Activated CD8-positive, alpha-beta memory T cell treated with anti-CD3 and anti-CD28 coated beads, Interleukin-2, amount 10 ng/mL, durations not matched to agents 7 days and 5 days (primary cell): ENCODE measurements at places on chromosomes 3 and 15. TPM values are rescaled to one million over a fixed set of nuclear protein-coding genes. Genes with fewer than 3 reads are reported as not detected.

- H3K27ac ChIP-seq = no peak overlapping the region
- H3K4me3 ChIP-seq = no peak overlapping the region
- no peaks in the 10 kb centered on the region for H3K27me3 ChIP-seq
- H3K36me3 ChIP-seq = peaks cover 6% of the 10 kb centered on the region
Observed at GRCh38 chr3:113834983-113835382, 3.6 kb upstream of the GRAMD1C start.

GRCh38 chr3:129607391-129608068 is 1.1 kb upstream of the PLXND1 start:
- H3K4me3 ChIP-seq = peak overlapping the region; percentile 76
- no peak overlapping the region for H3K27ac ChIP-seq
- peaks cover 8% of the 10 kb centered on the region for H3K4me1 ChIP-seq
- DNase-seq = no peak
- H3K36me3 ChIP-seq = no peaks in the 10 kb centered on the region
- peaks cover 60% of the 10 kb centered on the region for H3K27me3 ChIP-seq

GRCh38 chr15:51625236-51625635 is 2.7 kb upstream of the DMXL2 start:
- DNase-seq = no peak
- peaks cover 1% of the 10 kb centered on the region for H3K36me3 ChIP-seq
- H3K27ac ChIP-seq = no peak overlapping the region
- no peak overlapping the region for H3K4me3 ChIP-seq
- H3K4me1 ChIP-seq = peaks cover 26% of the 10 kb centered on the region

GRCh38 chr3:33490641-33491241 is 50.5 kb upstream of the UBP1 start:
- H3K4me3 ChIP-seq = no peak overlapping the region
- no peaks in the 10 kb centered on the region for H3K4me1 ChIP-seq
- DNase-seq = no peak
- H3K27me3 ChIP-seq = no peaks in the 10 kb centered on the region
- H3K36me3 ChIP-seq = no peaks in the 10 kb centered on the region
- no peak overlapping the region for H3K27ac ChIP-seq

DNA sequence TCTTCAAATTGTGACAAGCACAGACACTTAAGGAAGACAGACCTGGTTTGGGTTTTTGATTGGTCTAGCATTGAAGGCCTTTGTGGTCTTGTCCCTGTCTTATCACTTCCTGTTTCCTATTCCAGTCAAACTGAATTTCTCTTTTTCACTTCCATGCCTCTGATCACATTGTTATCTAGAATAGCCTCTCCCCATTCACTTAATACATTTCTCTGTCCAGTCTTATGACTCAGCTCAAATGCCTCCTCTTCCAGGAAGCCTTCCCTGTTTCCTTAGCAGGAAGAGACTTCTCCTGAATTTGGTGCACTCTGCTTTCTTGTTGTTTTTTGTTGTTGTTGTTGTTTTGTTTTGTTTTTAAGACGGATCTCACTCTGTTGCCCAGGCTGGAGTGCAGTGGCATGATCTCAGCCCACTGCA is 45.5 kb downstream of the LIMD1 start:
- H3K27ac ChIP-seq = no peak overlapping the region
- peaks cover 8% of the 10 kb centered on the region for H3K4me1 ChIP-seq
- no peak for DNase-seq
- H3K27me3 ChIP-seq = no peaks in the 10 kb centered on the region
- peaks cover 29% of the 10 kb centered on the region for H3K36me3 ChIP-seq

DNA sequence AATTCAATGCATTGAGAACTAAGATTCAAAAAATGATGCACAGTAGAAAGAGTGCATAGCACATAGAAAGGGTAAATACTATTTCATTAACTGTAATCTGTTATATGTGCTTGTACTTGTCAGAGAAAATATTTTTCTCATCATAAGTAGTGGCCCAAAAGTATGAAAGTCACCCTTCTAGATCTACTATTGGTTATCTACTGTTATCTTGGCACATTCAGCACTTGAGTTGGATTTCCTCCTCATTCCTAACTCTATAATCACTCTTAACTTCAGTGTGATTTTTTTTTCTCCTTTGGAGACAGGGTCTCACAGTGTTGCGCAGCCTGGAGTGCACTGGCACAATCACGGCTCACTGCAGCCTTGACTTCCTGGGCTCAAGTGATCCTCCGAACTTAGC is 194.4 kb downstream of the PCCB start:
- no peak overlapping the region for H3K4me3 ChIP-seq
- no peaks in the 10 kb centered on the region for H3K27me3 ChIP-seq
- H3K36me3 ChIP-seq = peaks cover 25% of the 10 kb centered on the region
- DNase-seq = no peak

Gene MYRIP
- not detected for total RNA-seq

Gene CCDC80
- total RNA-seq = 1.5 TPM

DNA sequence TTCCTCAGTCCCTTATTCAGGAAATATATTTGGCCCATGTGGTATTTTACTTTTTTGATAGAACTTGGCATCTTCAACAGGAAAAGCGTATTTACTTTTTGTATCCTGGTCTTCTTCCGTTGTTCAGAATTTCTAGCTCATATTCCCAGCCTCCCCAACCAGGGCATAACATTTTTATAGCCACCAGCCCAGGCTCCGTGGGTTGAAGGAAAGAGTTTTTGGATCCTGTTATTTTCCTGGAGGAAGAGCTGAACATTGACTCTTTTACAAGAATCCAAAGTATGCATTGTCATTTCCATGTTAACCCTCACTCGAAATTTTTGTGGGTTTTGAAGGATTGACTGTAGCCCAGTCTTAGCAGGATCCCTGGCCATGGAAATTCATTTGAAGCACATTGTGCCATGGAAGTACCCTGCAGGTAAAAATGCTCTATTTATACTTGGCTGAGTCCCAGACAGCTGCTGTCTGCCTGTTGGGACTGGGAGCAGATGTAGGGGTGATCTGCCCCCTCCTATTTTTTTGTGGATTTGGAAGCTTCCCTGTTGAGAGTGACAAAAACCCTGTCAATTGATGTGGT is 98.8 kb downstream of the AKAP13 start:
- no peak overlapping the region for H3K27ac ChIP-seq
- H3K27me3 ChIP-seq = no peaks in the 10 kb centered on the region
- no peak overlapping the region for H3K4me3 ChIP-seq
- DNase-seq = no peak
- peaks cover 55% of the 10 kb centered on the region for H3K4me1 ChIP-seq

DNA sequence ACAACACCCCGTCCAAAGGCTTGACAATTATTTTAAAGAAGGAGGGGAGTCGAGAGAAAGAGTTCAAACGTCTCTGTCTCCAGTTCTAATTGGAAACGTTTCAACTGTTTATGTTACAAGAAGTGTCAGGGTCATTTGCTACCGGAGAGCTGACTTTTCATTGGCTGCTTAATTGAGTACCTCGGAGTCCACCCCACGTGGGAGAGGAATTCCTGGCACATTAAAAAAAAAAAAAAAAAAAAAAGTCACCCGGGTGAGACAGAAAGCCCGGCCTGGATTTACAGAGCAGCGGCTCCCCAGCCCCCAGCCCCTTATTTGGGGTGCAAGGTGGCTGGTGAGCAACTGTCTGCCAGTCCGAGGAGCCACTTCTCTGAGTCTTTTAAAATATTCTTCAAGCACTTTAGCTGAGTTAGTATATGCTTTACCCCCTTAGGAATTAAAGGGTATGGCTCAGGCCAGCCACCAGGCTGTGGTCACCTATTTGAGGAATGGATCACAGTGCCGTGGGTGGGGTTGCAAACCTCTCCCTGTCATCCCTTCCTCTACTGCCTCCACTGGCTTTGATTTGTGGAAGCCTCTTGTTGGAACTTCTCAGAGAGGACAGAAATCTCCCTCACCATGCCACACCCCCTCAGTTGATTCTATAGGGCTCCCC is 3.9 kb upstream of the TLE3 start:
- no peak for DNase-seq
- H3K36me3 ChIP-seq = no peaks in the 10 kb centered on the region
- no peak overlapping the region for H3K4me3 ChIP-seq
- H3K27me3 ChIP-seq = peaks cover 42% of the 10 kb centered on the region

GRCh38 chr3:32495609-32496008 is 7.0 kb downstream of the CMTM6 start:
- no peak for DNase-seq
- no peak overlapping the region for H3K27ac ChIP-seq
- H3K36me3 ChIP-seq = peaks cover 19% of the 10 kb centered on the region
- H3K4me1 ChIP-seq = peaks cover 21% of the 10 kb centered on the region
- H3K27me3 ChIP-seq = no peaks in the 10 kb centered on the region

DNA sequence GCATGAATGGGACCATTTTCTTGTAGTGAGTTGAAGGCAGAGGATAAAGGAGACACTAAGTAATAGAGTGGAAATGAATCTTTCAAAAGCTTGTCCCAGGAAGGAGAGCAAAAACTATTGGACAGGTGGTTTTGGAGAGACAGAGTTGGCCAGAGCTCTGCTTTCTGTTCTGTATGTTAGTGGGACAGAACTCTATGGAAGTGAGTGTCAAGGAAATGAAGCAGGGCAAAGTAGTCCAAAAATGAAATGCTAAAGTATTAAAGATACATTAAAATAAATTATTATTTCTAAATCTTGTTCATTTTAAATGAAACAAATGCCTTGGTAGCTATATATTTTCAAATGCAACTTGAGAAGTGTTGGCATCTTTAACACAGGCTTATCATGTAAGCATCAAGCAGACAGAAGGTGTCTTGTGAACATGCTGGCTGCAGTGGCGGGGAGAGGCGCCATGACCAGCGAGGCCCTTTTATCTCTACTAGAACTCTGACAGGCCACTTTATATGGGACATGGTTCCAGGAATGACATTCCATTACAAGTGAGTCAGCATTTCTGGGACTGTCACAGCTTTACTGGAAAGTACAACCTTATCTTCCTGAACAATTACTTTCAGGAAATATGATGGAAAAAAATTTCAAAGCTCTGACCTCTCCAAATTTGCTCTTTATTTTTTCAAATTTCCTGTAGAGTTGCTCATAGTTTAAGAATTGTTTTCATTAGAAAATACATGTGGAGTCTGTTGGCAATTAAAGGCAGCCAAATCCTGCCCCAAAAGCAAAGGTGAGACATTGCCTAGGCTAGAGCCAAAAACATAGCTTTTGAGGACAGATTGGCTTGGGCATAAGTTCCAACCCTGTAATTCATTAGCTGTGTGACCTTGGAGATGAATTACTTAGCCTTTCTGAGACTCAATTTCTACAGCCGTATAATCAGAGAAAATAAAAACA is 106.5 kb downstream of the ECT2 start:
- H3K4me1 ChIP-seq = peaks cover 2% of the 10 kb centered on the region
- H3K4me3 ChIP-seq = no peak overlapping the region
- no peak overlapping the region for H3K27ac ChIP-seq
- peaks cover 8% of the 10 kb centered on the region for H3K27me3 ChIP-seq
- H3K36me3 ChIP-seq = no peaks in the 10 kb centered on the region

DNA sequence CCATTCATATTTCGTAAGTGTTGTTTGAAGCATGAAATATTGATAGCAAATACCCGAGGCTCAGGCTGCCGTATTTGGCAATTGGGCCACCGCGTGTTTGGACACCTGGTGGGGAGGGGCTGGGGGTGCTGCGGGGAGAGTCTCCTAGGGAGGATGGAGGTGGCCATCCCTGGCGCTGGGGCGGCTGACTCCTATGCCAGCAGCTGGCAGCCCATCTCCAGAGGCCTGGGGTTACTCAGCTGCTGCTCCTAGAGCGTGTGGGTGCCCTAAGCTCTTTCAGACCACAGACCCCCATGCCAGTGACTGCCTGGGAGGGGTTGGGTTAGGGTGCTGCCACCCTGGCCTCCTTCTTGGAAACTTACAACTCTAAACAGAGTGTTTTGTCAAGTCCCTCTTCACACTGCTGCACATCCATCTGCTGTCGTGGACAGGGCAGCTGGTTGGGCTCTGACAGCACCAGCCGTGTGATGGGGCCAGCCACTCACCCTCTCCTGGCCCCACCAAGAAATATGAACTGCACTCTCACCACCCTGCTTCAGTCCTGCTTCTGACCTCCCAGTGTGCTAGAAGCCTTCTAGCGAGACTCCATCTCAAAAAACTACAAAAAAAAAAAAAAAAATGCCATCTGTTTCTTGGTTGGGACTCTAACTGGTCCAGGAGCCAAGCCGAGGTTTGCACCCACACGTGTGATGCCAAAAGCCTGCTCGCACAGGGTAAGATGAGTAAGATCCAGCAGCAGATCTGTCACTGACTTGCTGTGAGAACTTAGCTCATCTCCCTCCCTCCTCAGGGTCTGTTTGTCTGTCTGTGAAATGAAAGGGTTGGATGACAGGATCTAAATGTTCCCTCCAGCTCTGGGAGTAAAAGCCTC is 156.2 kb downstream of the MEGF11 start:
- DNase-seq = no peak
- no peak overlapping the region for H3K4me3 ChIP-seq
- no peaks in the 10 kb centered on the region for H3K4me1 ChIP-seq
- no peak overlapping the region for H3K27ac ChIP-seq
- peaks cover 12% of the 10 kb centered on the region for H3K27me3 ChIP-seq

Gene TERC
- total RNA-seq = 10.5 TPM

Gene SST
- total RNA-seq = not detected

Gene CAPN3
- 4.6 TPM for total RNA-seq

Gene CYP1A1
- 1.2 TPM for total RNA-seq

Gene CILP
- not detected for total RNA-seq

- H3K4me3 ChIP-seq = peak within 1 kb of the TSS; percentile 79
- peaks cover 22% of the 10 kb centered on the region for H3K4me1 ChIP-seq
- no peaks in the 10 kb centered on the region for H3K27me3 ChIP-seq
- no peak within 1 kb of the TSS for H3K27ac ChIP-seq
- H3K36me3 ChIP-seq = no peaks in the 10 kb centered on the region
Observed at GRCh38 chr3:49171119-49171774, at the start of gene KLHDC8B. Gene KLHDC8B (plus strand): TSS chr3:49171598. CDS start chr3:49172770, 1,172 bp downstream.

- no peak overlapping the region for H3K4me3 ChIP-seq
- H3K27ac ChIP-seq = no peak overlapping the region
- H3K27me3 ChIP-seq = no peaks in the 10 kb centered on the region
- H3K4me1 ChIP-seq = no peaks in the 10 kb centered on the region
- DNase-seq = no peak
Observed at GRCh38 chr3:182149594-182149993, 437.9 kb downstream of the SOX2 start.

DNA sequence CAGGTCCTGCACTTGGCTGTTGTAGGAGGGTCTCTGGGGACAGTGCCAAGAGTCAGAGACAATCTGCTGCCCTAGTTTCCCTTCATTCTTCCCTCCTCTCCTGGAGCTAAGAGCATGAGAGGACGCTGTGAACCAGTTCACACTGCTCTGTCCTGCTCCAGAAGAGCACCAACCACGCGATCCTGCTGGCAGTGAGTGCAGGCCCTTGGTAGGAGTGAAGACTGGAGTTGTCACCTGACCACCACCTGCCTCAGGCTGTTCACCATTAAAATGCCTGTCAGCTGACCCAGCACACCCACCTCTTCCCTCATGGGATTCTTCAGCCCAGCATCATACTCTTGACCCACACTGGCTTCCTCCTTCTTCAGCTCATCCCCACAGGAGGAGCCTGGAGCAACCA is 2.9 kb downstream of the TM6SF1 start:
- peaks cover 43% of the 10 kb centered on the region for H3K4me1 ChIP-seq
- DNase-seq = no peak
- no peak overlapping the region for H3K4me3 ChIP-seq
- peaks cover 19% of the 10 kb centered on the region for H3K27me3 ChIP-seq
- peaks cover 30% of the 10 kb centered on the region for H3K36me3 ChIP-seq
